Activated CD8-positive, alpha-beta memory T cell treated with anti-CD3 and anti-CD28 coated beads for 36 hours (primary cell): ENCODE measurements at places on chromosomes 6 and 20. TPM values are rescaled to one million over a fixed set of nuclear protein-coding genes. Genes with fewer than 3 reads are reported as not detected.

Gene ZSCAN9
- 7.3 TPM for total RNA-seq

Gene TMEM170B
- total RNA-seq, result 2.7 TPM

Gene PDYN
- total RNA-seq, result not detected

Gene RAMACL
- 0.17 TPM for total RNA-seq

Gene SLC22A23
- total RNA-seq, result 0.17 TPM
